ENCODE measurements at places on chromosomes 6 and 20.

GRCh38 chr6:108565091-108565766, 4.5 kb downstream of the FOXO3 start:
- peak; percentile 72 for DNase-seq

GRCh38 chr6:53322188-53323029, 26.3 kb downstream of the ELOVL5 start:
- no peak for DNase-seq

GRCh38 chr6:157925771-157926170, 55.9 kb upstream of the SYNJ2 start:
- DNase-seq = no peak

GRCh38 chr20:24341781-24342180, 127.6 kb upstream of the SYNDIG1 start:
- DNase-seq = no peak

GRCh38 chr20:9322661-9323060, 191.7 kb upstream of the LAMP5 start:
- no peak for DNase-seq

DNA sequence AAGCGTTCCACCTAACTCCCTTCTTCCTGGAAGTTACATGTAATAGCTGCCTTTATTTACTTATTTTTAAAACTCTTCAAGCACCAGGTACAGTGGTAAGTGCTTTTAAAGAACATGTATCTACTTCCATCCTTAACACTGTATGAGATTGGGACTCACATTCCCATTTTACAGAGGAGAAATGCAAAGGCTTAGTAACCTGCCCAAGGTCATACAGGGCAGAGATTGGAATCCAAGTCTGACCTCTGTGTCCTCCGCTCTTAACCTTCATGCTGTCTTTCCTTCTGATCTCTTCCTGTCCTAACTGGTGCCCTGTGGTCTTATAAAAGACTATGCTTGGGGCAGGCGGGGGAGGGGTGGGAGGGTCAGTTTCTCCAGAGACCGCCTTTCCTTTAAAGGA, 1.6 kb downstream of the B4GALT5 start:
- no peak for DNase-seq

GRCh38 chr20:44145131-44145775, 41.7 kb downstream of the JPH2 start:
- no peak for DNase-seq

Data from stimulated activated naive B cell treated with anti-CD40 and anti-IgM and Interleukin-4, amounts not matched to agents 10 μg/mL and 1 μg/mL and 100 μg/mL, for 72 hours (primary cell).